SIG-M5 (cell line): ENCODE measurements at places on chromosomes 7 and 10.

GRCh38 chr10:35911954-35912353, 269.9 kb upstream of the FZD8 start:
- no peak for DNase-seq

DNA sequence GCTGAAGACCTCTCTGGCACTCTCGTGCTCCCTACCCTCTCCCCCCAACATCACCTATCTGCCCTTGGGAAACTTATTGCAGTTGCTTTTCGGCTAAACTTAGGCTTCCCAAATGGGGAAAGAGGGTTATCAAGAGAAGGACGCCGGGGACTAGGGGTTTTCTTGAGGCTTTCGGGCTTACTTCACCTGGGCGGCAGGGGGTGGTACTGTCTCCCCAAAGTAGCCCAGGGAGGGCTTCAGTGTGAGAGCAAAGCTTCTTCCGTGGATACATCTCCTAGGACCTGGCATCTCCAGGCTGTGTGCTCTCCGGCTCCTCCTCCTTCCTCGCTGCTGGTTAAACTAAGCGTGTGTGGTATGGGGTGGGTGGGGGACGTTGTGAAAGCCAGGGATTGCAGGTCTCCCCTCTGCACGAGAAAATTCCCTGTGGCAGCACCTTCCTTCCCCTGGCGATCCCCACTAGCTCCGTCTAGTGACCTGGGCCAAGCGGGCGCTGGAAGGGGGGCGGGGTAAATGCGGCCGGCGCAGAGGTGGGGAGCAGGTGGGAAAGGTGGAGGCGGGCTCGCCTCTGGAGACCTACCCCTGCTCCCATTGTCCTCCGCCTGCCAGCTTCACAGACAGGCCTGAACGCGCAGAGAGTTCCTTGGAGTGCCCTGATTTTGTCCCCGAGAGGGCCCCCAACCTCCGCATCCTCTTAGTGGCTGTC, 1.1 kb downstream of the PLXDC2 start:
- no peak for DNase-seq

DNA sequence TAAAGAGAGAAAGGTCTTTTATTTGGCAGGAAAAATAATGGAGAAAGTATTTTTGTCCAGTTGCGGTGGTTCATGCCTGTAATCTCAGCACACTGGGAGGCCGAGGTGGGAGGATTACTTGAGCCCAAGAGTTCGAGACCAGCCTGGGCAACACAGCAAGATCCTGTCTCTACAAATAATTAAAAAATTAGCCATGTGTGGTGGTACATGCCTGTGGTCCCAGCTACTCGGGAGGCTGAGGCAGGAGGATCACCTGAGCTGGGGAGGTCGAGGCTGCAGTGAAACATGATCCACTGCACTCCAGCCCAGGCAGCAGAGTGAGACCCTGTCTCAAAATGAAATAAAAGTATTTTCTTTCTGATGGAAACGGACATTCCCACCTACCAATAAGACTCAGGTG, 77.8 kb upstream of the MKRN1 start:
- DNase-seq, result no peak

- DNase-seq, result no peak
These were observed 54.9 kb downstream of the SEMA3E start for GRCh38 chr7:83593921-83594475.

DNA sequence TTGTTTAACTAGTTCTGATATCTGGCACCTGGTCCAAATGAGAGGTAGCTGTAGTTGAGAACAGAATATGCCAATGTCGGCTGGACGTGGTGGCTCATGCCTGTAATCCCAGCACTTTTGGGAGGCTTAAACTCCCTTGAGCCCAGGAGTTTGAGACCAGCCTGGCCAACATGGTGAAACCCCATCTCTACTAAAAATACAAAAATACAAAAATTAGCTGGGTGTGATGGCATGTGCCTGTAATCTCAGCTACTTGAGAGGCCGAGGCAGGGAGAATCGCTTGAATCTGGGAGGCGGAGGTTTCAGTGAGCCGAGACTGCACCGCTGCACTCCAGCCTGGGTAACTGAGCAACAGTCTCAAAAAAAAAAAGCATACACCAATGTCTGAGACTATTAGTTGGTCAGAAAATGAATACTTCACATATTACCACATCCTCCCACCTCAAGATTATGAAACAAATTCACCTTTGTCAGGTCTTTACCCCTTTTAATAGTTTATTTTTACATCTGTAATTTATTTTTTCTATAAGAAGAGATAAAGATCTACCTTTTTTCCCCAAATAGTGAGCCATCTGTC, 38.8 kb downstream of the EPC1 start:
- DNase-seq, result no peak

GRCh38 chr7:141679014-141679413, 23.0 kb downstream of the DENND11 start:
- no peak for DNase-seq

- DNase-seq, result no peak
These were observed 224.2 kb upstream of the LYZL1 start for GRCh38 chr10:29064680-29065079.

DNA sequence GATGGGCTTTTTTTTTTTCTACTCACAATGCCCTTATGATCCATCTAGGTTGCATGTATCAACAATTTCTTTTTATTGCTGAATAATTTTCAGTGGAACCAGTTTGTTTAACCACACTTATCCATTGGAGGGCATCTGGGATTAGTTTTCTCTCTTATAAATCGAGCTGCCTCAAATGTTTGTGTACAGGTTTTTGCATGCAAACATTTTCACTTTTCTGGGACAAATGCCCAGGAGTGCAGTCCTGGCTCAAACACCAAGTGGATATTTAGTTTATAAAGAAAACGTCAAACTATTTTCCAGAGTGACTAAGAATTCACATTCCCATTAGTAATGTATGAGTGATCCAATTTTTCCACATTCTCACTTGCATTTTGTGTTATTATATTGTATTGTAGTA, 313.4 kb downstream of the CXCL12 start:
- no peak for DNase-seq

DNA sequence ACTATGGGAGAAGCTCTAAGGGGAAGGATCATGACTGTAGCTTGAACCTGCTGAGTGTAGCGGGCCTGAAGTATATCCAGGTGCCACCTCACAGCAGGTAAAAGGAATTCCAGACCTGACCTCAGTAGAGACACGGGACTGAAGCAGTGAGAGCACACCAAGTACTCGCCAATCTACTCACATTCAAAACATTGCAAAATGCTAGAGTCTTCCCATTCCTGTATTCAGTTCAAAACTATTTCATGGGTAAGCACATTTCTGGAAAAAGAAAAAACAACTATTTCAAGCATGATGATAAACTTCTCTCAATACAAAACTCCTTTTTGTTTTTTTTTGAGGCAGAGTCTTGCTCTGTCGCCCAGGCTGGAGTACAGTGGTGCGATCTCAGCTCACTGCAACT, 121.9 kb upstream of the AUTS2 start:
- DNase-seq, result no peak

DNA sequence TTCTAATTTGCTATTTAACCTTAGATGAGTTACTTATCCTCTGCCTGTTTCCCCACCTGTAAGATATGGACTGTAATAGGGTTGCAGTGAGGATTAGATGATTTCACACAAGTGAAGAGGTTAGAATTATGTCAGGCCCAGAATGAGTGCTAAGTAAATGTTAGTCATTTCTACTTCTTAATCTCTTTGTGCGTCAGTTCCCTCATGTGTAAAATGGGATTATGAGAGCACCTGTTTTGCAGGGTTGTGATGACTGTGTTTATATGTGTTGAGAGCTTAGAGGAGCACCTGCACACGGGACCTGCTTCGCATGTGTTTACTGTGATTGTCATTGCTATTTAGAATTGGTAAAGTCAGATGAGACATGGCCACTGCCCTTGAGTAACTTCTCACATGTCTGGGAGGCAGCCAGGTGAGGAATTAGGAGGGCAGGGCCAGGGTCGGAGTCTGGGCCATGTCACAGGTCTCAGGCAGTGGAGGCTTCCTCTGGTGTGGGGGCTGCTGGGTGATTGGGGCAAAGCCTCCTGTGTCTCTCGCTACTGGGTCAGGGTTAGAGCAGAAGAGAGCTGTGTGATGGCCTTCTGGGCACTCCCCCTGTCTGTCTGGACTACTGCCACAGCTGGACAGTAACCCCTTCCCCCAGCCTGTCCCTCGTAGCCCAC, 106.7 kb downstream of the WDFY4 start:
- DNase-seq, result no peak

- DNase-seq, result no peak
These were observed at the start of gene ZNF22 for GRCh38 chr10:45000752-45001380. ZNF22 (plus strand) TSS chr10:45000923; CDS start chr10:45003369, 2,446 bp downstream.

DNA sequence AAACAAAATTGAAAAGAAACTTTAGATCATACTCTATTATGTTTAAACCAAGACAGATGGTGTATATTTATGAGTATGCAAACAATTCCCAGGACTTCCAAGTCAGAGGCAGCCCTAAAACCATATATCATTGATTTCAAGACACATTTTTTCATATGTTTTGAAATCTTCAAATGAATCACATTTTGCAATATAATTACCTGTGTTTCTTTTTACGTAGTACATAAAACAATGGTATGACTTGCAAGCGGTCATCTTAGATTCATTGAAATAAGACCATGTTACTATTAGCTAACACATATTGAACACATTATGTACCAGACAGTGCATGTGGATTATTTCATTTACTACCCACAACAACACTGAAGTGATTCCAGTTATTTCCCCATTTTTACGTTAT, 14.9 kb downstream of the SMURF1 start:
- no peak for DNase-seq

DNA sequence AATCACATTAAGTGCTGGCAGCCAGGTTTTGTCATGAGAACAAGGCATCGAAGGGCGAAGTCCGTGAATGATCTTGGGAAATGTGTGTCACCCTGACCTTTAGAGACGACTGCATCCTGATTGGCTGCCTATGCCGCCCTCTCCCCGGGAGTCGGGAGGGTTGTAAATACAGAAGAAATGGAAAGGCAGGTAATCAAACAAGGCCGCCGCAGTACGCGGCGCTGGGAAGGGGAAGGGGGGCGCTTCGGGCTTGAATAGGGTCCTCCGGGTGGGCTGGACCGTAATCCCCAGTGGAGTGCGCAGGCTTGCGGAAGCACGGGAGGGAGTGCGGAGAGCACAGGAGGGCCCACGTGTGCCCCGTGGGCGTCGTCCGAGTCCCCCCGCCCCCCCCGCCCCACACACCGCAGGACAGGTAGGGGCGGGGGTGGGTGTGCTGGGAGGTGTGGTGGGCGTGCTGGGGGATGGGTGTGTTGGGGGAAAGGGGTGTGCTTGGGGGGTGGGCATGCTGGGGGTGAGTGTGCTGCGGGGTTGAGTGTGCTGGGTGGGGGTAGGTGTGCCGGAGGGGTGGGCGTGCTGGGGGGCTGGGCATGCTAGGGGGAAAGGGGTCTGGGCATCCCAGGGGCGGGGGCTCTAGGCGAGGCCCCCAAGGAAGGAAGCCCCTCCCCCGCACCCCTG, 169.4 kb downstream of the ARHGAP12 start:
- no peak for DNase-seq

GRCh38 chr7:107103369-107103768, 58.9 kb downstream of the PRKAR2B start:
- no peak for DNase-seq

GRCh38 chr7:15554081-15554480, 7.7 kb downstream of the AGMO start:
- no peak for DNase-seq

GRCh38 chr7:45057878-45058277, 30.9 kb downstream of the NACAD start:
- no peak for DNase-seq

DNA sequence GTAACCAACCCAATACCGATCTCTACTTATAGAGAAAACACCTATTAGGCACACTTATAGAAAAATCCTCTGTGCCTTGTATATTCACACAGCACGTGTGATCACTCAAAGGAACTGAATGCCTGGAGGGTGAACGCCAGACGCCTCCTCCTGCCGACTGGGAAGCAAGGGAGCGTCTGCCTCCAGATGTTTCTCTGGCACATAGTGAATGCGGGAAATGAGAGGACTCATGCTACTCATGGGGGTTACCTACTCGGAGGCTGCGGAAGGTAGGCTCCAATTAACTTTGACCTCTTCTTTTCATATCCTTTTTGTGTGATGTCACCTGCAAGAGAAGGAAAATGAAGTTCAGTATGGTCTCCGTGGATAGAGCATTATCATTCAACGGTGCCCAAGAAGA, 203.3 kb downstream of the DIP2C start:
- no peak for DNase-seq

GRCh38 chr7:112654322-112655216, 135.6 kb downstream of the TMEM168 start:
- DNase-seq, result no peak

DNA sequence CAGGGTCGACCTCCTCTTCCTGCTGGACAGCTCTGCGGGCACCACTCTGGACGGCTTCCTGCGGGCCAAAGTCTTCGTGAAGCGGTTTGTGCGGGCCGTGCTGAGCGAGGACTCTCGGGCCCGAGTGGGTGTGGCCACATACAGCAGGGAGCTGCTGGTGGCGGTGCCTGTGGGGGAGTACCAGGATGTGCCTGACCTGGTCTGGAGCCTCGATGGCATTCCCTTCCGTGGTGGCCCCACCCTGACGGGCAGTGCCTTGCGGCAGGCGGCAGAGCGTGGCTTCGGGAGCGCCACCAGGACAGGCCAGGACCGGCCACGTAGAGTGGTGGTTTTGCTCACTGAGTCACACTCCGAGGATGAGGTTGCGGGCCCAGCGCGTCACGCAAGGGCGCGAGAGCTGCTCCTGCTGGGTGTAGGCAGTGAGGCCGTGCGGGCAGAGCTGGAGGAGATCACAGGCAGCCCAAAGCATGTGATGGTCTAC, 46.9 kb downstream of the VWA2 start:
- DNase-seq, result no peak

DNA sequence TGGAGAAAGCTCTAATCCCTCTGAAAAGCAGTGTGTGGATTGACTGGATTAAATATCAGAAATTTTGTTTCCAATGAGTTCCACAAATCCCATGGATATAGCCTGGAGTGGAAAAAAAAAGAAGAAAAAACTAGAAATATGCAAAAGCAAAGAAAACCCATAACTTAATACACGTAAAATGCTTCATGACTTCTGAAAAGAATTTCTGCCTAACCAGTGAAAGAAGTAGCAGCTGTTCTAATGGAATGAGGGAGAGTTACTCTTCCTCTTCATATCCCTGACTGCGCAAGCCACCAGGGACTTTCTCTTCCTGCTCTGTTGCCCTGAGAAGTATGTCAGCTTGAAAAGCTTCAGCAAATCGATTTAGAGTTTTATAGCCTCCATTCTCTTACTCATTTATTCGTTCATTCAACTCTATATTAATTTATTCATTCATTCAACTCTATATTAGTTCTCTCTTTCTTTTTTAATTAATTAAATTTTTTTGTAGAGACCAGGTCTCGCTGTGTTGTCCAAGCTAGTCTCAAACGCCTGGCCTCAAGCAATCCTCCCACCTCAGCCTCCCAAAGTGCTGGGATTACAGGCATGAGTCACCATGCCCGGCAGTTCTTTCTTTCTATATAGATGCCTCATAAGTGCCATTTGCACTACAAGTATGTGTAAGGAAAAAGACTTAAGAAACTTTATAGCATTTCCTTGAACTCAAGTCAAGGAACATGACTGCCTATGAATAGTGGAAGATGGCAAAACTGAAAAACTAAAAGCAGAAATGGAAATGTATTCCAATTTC, 447.3 kb upstream of the NRP1 start:
- DNase-seq, result no peak

DNA sequence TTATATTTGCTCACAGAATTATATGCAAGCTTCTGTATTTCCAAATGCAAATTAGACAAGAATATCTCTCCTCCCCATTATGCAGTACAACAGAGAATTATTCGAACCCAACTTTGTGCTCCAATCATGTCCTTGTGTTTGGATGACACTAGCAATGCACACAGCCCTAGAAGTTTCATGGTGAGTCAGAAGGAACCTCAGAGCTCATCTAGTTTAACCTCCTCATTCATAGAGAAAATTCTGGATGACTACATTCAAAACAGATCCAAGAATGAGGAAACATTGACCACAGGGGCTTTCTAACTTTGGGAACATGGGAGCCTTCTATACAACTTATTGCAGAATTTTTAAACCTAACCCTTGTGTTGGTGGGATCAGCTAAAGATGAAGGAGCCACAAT, 12.8 kb upstream of the ARID5B start:
- no peak for DNase-seq
